ENCODE measurements at places on chromosomes 6 and 20. TPM values are rescaled to one million over a fixed set of nuclear protein-coding genes. Genes with fewer than 3 reads are reported as not detected.

- DNase-seq = no peak
Measured at GRCh38 chr6:113805173-113805790, 51.9 kb upstream of the MARCKS start.

DNA sequence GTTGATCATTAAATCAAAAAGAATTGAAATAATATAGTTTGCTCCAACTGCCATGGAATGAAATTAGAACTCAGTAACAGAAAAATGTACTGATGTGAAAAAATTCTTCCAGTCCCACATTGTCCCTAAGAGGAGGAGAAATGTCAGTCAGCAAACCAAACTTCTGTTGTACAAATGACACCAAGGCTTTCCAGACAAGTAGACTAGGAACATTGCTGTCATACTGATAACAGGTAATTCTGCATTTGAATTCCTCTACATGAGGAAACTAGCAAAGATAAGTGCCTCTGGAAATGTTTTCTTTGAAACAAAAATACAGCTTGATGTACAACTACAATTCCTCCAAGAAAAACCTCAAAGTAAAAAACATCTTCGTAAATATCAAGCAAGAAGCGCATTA lies 90.2 kb downstream of the HIVEP1 start:
- no peak for DNase-seq

DNA sequence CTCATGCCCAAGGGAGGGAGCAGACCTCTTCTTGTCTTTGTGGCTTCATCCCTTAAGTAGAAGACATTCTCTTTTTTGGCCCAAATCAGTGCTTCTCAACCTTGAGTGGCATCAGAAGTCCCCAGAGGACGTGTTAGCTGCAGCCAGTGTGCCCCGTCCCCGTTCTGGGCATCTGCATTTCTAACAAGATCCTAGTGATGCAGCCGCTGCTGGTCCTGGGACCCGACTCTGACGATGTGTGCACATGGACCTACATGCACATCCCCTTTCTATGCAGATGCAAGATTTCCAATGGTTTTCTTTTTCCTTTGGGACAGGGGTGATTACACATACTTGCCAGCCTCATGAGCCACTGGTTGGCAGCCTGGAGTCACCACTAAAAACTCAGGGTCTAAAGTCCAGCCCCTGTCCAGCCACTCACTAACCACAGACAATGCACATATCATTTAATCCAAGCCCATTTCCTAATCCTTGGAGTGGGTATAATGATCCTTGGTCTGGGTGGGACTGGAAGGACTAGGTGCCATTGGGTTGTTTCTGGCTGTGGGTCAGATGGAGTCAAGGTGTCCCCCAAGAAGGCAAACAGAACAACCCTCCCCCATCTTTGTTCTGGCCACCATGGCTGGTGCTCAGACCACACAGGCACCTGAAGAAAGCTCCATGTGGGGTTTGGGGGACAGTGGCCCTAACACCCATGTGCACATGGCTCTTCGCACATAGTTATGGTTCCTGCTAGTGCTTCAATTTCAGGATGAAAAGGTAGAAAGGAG lies 6.4 kb downstream of the ACSS1 start:
- no peak for DNase-seq

GRCh38 chr6:137067399-137067798 lies 22.6 kb upstream of the IL20RA start:
- DNase-seq = no peak

DNA sequence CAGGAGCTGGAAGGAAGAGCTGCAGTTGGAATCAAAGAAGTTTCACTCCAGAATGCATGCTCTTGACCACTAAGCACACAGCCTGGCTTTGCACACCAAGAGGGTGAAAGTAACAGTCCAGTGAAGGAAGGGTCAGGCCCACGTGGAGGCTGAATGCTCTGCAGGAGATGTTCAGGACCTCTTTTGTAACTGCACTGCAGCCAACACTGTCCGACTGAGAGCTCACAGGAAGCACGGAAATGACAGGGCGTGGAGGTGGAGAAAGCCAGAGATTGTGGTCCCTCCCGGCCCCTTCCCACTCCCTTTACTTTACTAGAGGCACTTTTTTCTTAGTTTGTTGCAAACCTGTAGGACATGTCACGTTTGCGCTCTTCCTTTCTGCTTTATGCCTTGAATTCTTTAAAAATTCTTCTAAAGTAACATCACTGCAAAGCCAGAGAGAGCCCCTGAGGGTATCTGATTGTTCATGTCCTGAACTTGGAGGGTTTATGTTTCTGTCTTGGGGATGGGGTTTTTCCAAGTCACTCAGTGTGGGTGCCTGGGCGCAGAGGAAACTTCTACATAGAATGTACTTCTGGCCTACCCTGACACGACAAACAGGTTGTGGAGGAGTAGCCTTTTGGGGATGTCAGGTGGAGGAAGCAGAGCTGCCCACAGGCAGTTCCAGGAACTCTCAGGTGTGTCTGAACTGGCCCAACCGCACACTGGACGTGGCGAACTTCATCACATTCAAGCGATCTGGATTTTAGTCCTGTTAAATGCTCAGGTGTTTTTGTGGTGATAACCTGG lies 40.9 kb downstream of the JAG1 start:
- no peak for DNase-seq

DNA sequence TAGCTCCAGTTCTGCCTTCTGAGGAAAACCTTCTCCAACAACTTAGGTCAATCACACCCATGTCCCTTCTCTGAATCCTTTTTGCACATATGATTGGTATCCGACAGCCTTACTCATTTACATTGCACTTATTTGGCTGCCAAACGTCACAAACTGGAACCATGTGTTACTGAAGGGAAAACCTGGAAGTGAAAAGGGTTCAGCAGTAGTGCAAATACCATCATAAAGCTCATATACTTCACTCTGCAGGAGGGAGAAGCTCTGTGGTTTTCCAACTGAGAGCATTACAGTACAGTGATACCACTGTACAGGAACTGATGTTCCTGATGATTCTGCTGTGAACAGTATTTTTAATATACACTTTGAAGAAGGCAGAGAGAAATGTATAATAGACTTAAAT lies 87.8 kb downstream of the SLC16A10 start:
- DNase-seq = no peak

- no peak for DNase-seq
Measured at GRCh38 chr6:43803055-43803782, 33.2 kb downstream of the VEGFA start.

DNA sequence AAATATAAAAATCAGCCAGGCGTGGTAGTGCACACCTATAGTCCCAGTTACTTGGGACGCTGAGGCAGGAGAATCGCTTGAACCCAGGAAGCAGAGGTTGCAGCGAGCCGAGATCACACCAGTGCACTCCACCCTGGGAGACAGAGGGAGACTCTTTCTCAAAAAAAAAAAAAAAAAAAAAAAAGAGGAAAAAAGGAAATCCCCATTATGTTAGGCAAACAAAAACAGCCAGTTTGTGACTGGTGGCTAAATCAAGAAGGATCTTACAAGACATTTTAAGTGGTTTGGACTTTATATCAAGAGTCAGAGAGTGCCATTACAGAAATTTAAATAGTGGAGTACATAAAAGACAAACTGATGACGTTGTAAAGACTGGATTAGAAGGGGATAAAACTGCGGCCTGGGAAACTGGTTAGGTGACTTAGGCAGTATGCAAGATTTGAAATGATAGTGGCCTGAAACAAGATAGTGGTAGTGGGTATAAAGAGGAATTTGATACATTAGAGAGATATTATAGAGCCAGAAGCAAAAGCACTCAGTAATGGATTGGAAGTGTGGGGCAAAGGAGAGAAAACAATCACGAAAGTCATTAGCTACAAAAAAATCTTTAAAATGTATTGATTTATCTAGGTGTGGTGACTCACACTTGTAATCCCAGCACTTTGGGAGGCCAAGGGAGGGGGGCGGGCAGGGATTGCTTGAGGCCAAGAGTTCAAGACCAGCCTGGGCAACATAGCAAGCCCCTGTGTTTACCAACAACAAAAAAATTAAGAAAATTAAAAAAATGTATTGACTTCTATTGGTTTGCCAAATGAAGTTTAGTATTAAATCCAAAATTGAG lies 1.7 kb upstream of the MYO6 start:
- DNase-seq = no peak

DNA sequence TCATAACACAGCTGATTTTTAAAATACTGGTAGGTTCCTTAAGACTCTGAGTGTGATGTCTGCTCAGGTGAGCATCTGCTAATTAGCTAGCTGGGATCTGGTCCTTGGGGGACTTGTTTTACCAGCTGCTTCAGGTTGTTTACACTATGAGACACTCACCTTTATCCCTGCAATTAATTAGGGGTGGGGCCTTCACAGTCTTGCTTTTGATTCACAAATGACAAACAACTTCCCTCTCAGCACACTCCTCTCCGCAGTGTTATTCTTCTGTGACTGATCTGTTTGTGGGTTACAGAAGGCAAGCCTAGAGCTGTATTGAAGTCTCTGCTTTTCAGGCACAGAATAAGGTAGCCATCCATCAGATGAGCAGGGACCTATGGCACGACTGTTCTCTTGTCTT lies 62.0 kb upstream of the CD83 start:
- no peak for DNase-seq

DNA sequence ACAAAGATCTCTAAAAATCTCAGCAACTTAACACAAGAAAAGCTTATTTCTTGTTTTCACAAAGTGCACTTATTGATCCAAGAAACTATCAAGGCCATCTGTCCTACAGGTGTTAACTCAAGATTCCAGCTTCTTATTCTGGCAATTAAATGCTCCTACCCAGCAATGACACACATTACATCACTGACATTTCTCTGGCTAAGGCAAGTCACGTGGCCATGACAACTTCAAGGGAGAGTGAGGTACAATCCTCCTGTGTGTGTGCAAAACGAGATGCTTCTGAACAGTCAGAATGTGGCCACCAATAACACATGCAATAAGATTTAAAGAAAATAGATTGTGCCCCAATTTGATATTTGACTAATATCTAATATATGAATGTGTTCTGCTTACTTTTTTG lies 169.3 kb upstream of the BTBD3 start:
- DNase-seq = no peak

GRCh38 chr20:13271098-13271497 lies 50.0 kb downstream of the ISM1 start:
- DNase-seq = no peak

DNA sequence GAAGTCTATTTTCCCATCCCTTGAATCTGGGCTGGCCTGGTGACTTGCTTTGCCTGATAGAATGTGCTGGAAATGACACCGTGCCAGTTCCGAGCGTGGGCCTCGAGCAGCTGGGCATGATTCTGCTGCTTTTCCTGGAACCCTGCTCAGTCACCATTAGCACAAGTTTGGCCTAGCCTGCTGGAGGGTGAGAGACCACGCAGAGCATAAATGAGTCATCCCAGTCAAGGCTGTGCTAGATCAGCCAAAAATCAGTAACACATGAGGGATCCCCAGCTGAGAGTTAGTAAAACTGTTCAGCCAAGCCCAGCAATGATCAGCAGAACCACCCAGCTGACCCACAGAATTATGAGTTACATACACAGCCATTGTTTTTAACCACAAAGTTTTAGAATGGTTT lies 74.8 kb upstream of the TOP1 start:
- DNase-seq = peak; percentile 49

GRCh38 chr6:97656706-97657350 lies 373.8 kb upstream of the MMS22L start:
- DNase-seq = no peak

- no peak for DNase-seq
Measured at GRCh38 chr6:14857501-14857900, 388.4 kb upstream of the JARID2 start.

GRCh38 chr20:58712151-58712791 lies 19.7 kb downstream of the NPEPL1 start:
- no peak for DNase-seq

MYLK2 gene
- 1.0 TPM for total RNA-seq

CYP39A1 gene
- 0.03 TPM for total RNA-seq

DLK2 gene
- total RNA-seq = 3.8 TPM

HSPA12B gene
- not detected for total RNA-seq

DNAAF9 gene
- 3.0 TPM for total RNA-seq

NRN1 gene
- not detected for total RNA-seq

OR12D3 gene
- total RNA-seq = not detected

TSBP1 gene
- not detected for total RNA-seq

CDH22 gene
- not detected for total RNA-seq
